Activated T-helper 17 cell treated with anti-CD3 and anti-CD28 coated beads, Interleukin-2, amount 50 U/mL, for 72 hours (primary cell): ENCODE measurements at places on chromosomes 11 and 22.

DNA sequence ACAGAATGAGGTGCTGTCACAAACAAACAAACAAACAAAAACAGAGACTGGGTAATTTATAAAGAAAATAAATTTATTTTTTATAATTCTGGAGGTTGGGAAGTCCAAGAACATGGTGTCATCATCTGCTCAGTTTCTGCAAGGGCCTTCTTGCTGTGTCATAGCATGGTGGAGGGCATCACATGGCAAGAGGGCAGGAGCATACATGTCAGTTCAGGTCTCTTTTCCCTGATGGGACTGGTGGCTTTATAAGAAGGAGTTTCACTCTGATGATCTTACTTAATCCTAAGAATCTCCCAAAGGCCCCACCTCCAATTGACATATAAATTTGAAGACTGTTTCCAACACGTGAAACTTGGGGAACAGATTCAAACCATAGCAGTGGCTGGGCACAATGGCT, 135.7 kb downstream of the NECTIN1 start:
- no peak for ATAC-seq

DNA sequence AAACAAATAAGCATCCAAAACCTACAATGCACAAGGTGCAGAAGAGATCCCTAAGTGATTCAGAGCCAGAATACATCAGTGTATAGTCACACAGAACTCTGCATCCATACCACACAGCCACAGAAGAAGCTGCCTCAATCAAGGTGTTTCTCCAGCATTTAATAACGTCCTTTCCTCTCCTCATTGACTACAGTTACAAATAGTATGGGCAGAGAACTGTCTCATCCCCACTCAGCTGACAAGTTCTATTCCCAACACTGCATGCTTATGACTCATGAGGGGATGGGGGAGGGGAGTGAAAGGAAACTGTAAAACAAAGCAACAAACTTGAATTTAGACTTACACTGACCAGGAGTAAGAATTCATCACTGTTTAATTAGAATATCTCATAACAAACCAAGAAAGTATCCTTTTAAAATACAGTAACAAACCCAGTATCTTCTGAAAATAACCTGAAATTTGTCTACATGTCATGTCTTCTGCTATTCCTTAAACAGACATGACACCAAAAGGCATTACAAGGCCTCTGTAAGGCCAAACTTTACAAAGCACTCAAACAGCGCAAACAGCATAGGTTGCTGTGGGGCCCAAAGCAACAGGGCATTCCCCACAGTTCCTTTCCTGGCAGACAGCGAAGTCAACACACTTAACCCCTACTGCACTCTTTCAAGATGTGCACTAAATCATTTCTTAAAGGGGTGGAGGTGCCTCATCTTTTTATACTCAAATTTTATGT, 29.3 kb downstream of the CELF1 start:
- ATAC-seq = peak; percentile 80

DNA sequence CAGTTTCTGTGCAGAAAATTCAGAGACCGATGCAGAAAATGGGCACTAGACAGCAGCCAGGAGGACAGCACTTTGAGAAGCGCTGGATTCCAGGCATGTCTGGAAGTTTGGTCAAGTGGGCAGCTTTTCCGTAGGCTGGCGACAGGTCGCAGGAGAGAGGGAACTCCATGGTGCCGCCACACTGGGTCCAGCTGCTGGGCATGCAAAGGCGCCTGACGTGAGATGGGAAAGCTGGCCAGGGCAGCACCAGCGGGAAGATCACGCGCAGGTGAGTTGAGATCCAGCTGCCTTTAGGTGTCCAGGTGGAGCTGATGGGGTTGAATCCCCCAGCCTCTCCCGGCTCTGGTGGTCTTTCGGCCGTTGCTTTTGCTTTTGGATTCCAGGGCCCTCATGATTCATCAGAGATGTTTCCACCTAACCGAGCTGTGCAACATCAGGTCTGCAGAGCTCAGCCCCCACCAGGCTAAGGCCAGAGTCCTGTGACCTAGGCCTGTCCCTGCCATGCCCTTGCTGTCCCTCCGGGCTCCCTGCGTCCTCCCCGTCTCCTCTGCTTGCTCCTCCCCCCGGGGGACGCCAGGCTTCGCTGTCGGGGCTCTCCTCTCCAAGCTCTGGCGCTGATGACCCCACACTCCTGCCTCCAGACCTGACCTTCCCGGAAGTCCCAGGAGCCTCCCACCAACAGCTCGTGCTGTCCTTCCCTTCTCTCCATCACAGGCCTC, 1001.7 kb downstream of the BRD1 start:
- no peak for ATAC-seq

DNA sequence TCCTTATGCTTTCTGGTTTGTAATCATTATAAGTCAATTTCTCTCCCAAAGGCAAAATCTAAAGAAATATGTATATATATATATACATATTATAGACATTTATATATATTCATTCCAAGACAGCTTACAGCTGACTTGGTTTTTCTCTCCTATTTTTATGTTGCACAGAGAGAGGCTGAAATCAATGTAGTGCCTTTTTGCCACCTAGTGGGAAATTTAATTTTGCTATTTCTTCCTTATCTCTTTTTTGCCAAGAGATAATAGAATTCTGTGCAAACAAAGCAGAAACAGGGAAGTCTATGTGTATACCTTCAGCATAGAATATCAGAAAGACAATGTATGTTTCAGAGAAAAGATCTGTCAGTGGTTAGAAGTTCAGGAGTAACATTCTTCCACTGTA, 186.0 kb upstream of the ANO5 start:
- ATAC-seq = no peak

GRCh38 chr11:12786450-12786849, 112.2 kb downstream of the TEAD1 start:
- ATAC-seq = no peak

GRCh38 chr11:76073724-76074123, 132.6 kb downstream of the WNT11 start:
- no peak for ATAC-seq

DNA sequence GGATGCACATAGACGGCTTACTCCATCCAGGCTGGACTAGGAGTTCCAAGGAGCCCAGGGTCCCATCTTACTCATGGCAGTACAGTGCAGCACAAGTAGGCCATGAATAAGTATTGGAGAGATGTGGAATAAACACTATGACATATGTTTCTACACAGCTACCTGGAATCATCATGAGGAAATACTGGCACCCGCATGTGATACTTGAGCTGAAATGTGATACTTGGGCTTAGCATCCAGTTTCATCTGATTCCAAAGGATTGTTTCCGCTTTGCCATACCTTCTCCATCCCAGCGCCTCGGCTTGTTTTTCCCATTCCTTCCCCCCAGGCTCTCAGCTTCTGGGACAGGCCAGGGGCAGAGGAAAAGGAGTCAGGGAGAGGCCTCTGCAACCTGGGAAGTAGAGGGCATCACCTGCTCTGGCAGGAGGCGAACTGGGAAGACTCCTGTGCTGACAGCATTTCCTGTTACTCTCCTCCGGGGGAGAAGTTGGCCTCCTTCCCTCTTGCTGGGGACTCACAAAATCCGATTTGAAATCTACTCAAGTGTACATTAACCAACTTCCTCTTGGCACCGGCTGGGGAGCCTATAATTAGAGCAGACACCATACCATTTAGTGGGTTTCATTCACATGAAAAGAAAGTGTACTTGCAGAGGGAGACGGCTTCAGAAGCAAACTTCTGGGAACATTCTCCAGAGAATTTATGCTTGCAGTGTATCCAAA, 187.8 kb downstream of the MIAT start:
- ATAC-seq = no peak

DNA sequence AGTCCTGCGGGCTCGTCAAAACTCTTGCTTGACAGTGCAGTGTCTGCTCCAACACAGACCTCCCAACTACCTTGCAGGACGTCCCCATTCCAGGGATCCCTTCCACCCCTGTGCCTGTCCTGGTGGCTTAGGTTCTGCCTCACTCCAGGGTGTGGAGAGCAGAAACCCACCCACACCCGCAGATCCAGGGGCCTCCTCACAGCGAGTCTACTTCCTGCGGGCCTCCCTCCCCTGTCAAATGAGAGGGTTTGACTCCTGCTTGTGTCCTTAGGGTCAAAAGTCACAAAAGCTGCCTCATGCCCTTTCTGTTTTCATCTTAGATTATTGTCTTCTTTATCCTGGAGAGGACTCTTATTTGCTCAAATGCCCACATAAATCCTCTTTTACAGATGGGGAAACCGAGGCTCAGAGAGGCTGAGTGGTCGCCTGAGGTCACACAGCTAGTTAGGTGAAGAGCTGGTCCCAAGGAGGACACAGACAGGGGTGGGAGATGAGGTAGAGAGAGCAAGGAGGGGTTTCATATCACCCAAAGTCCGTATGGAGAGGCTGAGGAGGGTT, 81.1 kb upstream of the KCNQ1OT1 start:
- ATAC-seq = no peak

DNA sequence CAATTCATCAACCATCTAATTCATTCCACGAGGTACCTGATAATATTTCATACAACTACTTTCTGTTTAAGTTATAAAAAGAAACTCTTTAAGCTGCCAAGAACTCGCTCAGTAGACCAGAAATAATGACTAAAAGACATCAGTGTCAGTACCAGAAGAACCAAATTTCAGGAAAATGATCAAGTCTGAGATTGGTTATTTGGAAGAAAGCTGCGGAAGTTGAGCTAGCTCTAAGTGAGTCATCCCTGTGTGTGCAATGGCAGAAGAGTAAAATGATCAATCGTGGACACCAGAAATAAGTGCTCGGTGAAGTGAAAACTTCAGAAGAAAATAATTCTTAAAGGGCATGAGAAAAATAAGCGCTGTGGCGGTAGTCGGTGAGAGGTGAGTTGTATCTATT, 933.2 kb upstream of the CHORDC1 start:
- no peak for ATAC-seq

DNA sequence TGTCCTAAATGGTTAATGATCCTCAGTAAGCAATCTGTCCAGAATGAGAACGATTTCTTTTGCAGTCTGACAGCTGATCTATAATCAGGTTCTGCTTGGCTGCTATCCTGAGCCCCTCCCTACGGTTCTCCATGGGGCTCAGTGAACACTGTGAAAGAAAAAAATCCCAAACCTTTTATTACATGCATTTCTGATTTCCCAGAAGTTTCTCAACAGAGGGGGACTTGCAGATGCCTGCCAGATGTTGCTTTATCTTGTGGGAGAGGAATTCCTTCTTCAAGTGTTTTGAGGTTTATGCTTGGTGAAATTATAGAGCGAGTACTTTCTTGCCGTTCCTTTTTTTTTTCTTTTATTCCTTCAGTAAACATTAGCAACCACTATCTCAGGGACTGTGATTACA, 531.9 kb upstream of the ISX start:
- no peak for ATAC-seq

- peak; percentile 90 for ATAC-seq
Measured at GRCh38 chr22:46754110-46754799, 8.2 kb upstream of the TBC1D22A start.

- no peak for ATAC-seq
Measured at GRCh38 chr11:61545341-61545740, 35.5 kb downstream of the SYT7 start.

GRCh38 chr11:28338371-28338770, 230.2 kb downstream of the METTL15 start:
- no peak for ATAC-seq

DNA sequence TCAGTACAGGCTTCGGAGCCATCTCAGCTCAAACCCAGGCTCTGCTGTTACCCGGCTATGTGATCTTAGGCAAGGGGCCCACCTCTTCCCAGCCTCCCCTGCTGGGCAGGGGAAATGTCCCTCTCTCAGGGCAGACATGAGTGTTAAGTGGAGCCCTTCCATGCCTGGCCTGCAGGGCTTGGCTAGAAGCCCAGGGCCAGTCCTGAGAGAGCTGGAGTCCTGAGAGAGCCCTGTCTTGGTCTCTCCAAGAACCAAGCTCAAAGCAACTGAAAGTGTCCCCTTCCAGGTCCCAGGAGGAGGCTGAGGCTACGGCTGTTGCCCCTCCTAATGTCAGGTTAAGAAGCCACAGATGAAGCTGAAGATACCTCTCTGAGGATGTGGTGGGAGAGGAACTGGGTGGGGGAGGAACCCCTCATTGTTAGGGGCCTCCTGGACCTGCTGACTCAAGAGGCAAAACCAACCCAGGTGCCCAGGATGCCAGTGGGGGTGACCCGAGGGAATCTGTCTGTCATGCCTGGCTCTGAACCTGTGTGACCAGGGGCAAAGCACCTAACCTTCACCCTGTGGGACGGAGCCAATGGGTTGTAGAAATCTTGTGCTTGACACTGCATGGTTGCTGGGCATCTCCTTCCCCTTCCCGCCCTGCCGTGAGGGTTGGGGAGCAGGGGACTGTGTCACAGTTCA, 4.2 kb downstream of the ZP1 start:
- ATAC-seq = no peak

- no peak for ATAC-seq
Measured at GRCh38 chr11:57408771-57409170, 18.1 kb downstream of the SLC43A3 start.

- no peak for ATAC-seq
Measured at GRCh38 chr11:34915136-34916014, 804 bp downstream of the APIP start.

DNA sequence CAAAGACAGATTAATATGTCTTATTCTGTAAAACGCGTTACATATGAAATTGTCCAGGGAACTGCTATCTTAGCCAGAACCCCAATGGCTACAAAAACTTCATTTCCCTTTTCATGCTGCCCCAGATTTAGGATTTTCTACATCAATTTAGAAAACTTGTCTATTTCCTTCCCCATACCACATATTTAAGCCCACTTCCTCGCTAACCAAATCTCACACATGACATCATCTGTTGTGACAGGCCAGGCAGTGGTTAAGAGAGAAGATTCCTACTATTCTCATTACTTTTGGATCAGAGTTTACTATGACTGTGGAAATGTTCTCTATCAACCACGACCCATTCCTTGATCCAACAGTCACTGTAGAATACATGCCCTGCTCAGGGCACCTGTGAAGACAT, 15.9 kb downstream of the CCDC82 start:
- ATAC-seq = no peak

DNA sequence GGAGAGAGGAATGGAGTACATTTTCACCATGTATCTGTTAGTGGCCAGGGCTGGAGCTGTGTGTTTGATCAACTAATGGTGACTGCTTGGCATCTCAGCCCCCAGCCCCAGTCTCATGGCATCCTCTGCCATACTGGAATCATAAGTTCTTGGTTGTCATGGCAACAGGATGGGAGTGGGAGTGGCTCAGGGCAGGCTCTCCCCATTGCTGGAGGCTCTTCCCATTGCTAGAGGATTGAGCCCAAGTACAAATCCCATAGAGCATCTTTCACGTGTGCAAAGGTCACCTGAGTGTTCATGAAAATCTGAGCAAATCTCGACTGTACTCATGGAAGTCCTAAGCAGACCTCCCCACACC, 14.9 kb downstream of the DNAJB13 start:
- no peak for ATAC-seq

- ATAC-seq = no peak
Measured at GRCh38 chr11:65489706-65490320, 9.0 kb upstream of the MALAT1 start.
